ENCODE measurements at places on chromosomes 7 and 10. TPM values are rescaled to one million over a fixed set of nuclear protein-coding genes. Genes with fewer than 3 reads are reported as not detected.

The SLC13A1 gene
- polyA plus RNA-seq = not detected

The UPK3B gene
- polyA plus RNA-seq = 0.39 TPM

The OR2A5 gene
- polyA plus RNA-seq = 0.05 TPM

The LEP gene
- polyA plus RNA-seq = 0.08 TPM

The PCLO gene
- 0.64 TPM for polyA plus RNA-seq

The CRCP gene
- 22.0 TPM for polyA plus RNA-seq

Data from muscle of back (tissue), 13 donors.